ENCODE measurements at places on chromosomes 1 and 21. TPM values are rescaled to one million over a fixed set of nuclear protein-coding genes. Genes with fewer than 3 reads are reported as not detected.

DNA sequence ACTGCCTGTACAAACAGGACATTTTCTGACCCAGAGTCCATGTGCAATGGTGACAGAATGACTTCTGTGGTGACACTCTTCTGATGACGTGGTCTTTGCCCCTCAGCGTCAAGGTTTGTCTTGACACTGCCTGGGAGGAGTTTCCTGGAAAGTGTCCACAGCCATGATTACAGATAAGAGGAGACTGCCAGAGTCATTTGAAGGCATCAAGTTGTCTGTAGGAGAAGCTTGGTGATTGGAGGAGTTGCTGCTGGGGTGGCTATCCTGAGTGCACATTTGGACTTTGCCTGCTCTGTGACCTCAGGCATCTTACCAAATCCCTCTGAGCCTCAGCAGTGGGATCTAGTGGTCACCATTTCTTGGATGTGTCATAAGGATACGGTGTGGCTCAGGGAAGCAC is 17.7 kb downstream of the TCHHL1 start:
- no peak for DNase-seq
- no peaks in the 10 kb centered on the region for H3K36me3 ChIP-seq
- no peak overlapping the region for H3K4me3 ChIP-seq
- H3K27ac ChIP-seq, result no peak overlapping the region
- no peaks in the 10 kb centered on the region for H3K4me1 ChIP-seq

GRCh38 chr1:93673163-93673829 is 8.3 kb downstream of the BCAR3 start:
- no peak for DNase-seq
- no peak overlapping the region for H3K4me3 ChIP-seq
- H3K36me3 ChIP-seq, result no peaks in the 10 kb centered on the region
- no peaks in the 10 kb centered on the region for H3K27me3 ChIP-seq
- peaks cover 92% of the 10 kb centered on the region for H3K4me1 ChIP-seq

DNA sequence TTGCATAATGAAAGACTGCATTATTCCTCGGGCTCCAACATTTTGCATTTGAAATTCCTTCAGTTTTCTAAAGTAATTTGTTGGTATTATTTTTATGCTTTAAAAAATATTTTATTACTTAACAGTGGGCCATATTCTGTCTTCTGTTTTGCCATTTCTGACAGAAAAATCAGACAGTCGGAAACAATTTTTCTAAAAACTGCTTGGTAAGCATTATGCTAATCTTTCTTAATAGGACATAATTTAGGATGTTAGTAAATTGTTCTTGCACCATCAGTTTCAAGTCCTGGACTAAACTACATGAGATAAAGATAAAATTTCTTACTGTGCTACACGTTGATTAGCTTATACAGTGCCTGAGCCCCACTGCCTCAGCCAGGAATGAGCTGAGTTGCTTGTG is 11.2 kb downstream of the RGL1 start:
- DNase-seq, result no peak
- no peak overlapping the region for H3K27ac ChIP-seq
- no peak overlapping the region for H3K4me3 ChIP-seq
- no peaks in the 10 kb centered on the region for H3K27me3 ChIP-seq
- no peaks in the 10 kb centered on the region for H3K36me3 ChIP-seq
- H3K4me1 ChIP-seq, result peaks cover 43% of the 10 kb centered on the region

DNA sequence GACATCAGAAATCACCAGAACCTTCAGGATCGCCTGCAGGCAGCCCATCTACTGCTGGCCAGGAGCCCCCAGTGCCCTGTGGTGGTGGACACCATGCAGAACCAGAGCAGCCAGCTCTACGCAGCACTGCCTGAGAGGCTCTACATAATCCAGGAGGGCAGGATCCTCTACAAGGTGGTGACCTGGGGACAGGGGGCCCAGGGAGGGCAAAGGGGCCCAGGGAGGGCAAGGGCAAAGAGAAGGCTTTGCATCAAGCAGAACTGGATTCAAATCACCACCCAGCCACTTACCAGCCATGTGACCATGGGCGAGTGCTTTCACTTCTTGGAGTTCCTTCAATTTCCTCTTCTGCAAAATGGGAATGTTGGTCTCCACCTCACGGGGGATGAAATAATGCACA is 12.1 kb downstream of the DIO1 start:
- H3K4me3 ChIP-seq, result no peak overlapping the region
- no peaks in the 10 kb centered on the region for H3K36me3 ChIP-seq
- H3K4me1 ChIP-seq, result no peaks in the 10 kb centered on the region
- no peak for DNase-seq

DNA sequence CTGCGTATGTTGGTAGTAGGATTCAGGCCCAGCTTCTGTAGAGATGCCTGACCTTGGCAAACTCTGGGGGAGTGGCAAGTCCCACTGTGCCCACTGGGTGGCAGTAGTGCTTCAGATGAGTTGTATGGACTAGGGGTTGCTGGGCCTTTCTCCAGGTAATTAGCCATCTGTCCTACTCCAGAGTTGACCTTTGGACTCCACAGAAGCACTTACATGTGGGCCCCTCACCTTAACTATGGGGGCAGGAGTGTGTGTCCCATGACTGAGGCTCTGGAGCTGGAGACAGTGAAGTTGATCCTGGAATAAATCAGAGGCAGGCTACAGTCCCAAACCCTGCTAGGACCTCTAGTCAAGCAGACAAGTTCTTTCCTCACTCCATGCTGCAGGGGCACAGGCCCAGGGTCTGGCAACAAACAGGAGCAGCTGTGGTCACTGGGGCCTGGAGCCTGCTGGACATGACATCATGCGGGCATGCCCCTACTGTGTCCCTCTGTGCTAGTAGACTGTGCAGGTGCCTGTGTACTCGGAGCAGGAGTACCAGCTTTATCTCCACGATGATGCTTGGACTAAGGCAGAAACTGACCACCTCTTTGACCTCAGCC is 4.6 kb downstream of the DMAP1 start:
- no peaks in the 10 kb centered on the region for H3K27me3 ChIP-seq
- H3K27ac ChIP-seq, result no peak overlapping the region
- H3K4me1 ChIP-seq, result peaks cover 15% of the 10 kb centered on the region
- no peak overlapping the region for H3K4me3 ChIP-seq
- no peak for DNase-seq

DNA sequence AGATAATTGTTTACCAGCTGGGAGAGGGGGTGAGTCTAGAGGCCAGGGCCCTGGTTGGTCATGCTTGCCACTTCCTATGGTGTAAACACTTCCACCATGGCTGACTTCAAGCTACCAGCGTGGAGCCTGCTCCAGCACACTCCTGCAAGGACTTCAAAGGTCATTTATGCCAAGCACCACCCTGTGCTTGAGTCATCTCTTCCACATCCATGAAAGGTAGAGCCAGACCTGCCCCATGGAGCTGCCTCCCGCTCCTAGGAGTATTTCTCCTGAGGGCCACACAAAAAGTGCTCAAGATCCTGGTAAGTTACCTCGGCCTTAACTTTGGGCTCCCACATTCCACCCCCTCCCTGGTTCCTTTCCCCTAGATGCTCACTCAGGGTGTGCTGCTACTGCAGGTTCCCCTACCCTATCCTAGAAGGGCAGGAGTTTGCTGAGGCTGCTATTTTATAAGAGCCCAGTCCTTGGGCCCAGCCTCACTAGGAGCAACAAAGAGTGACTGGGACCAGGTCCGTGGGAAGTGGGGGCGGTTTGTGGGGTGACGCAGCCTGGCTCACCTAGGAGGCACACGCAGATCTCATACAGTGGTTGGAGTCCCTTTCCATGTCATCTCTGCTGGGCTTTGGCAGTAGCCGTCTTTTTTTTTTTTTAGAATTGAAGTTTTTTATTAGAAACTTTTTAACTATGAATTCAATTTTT is 2.4 kb downstream of the RAB7B start:
- no peaks in the 10 kb centered on the region for H3K36me3 ChIP-seq
- DNase-seq, result peak; percentile 56
- peaks cover 73% of the 10 kb centered on the region for H3K4me1 ChIP-seq
- peak overlapping the region; percentile 44 for H3K4me3 ChIP-seq
- H3K27me3 ChIP-seq, result no peaks in the 10 kb centered on the region

GRCh38 chr1:61053712-61054600 is 28.4 kb upstream of the NFIA start:
- H3K27ac ChIP-seq, result peak overlapping the region; percentile 98
- H3K4me3 ChIP-seq, result peak overlapping the region; percentile 58
- H3K36me3 ChIP-seq, result no peaks in the 10 kb centered on the region
- H3K4me1 ChIP-seq, result peaks cover 73% of the 10 kb centered on the region
- H3K27me3 ChIP-seq, result no peaks in the 10 kb centered on the region
- no peak for DNase-seq

The KRTAP12-2 gene
- total RNA-seq, result 29.3 TPM

The C1orf185 gene
- total RNA-seq, result not detected

The MACO1 gene
- 16.1 TPM for total RNA-seq

Data from suprapubic skin (tissue), 4 donors.